ENCODE measurements at places on chromosomes 11 and 22.

DNA sequence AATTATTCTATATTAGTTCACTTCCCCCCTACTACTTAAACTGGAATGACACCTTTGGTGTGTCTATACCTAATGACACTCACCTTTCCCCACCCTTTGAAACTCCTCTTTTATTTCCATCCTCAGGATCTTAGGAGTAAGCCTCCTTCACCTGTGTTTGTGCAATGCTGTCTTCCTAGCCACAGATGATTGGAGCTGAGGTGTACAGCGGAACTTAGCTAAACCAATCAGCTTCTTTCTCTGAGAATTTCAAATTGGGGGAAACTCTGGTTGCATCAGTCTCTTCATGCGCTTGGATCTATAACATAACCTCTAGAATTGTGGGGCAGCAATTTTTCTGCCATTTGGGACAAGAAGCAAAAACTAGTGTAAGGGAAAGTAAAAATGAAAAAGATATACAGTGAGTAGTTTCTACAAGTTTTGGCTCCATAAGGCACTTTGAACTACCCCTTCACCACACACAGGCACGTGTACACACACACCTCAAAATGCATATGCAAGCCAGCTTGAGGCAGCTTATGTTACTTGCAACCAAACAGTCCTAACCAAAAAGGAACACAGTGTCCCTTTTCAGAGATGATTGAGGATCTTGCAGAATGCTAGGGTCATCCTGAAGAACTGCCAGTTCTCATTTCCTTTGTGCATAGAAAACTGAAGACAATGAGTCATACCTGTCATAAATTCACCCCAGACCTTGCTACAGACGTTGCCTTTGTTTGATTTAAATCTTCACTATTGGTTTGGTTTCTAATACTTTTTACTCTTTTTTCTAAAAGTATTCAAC lies 36.0 kb upstream of the LDLRAD3 start:
- no peak for DNase-seq

DNA sequence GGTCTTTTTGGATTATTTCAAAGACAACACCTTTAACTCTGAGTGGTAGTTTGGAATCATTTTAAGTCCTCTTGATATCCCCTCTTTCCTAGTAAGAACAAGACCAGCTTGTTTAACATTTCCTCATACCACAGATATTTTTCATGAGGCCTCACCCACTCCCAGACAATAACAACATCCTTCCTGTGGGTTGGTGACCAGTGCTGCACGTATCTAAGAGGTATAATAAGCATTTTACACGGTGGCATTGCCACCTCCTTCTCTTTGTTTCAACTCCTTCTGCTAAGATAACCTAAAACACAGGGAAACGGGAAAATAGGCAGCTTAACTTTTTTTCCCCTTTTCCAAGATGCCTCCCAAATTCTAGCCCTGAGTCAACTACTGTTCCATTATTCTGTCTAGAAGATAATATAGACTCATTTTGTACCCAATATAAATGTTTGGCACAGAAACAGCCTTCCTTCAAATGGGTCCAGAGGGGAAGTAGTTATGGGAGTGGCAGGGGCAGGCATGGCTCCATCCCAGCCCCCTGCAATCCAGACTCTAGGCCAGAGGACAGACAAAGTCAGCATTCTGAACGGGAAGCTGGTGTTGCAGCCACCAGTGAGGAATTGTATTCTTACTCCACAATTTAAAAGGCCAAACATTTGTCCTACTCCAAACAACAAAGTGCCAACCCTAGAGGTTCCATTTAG lies 28.5 kb downstream of the MAML2 start:
- DNase-seq: no peak

- no peak for DNase-seq
Observed at GRCh38 chr11:120652705-120653335, 141.3 kb downstream of the GRIK4 start.

DNA sequence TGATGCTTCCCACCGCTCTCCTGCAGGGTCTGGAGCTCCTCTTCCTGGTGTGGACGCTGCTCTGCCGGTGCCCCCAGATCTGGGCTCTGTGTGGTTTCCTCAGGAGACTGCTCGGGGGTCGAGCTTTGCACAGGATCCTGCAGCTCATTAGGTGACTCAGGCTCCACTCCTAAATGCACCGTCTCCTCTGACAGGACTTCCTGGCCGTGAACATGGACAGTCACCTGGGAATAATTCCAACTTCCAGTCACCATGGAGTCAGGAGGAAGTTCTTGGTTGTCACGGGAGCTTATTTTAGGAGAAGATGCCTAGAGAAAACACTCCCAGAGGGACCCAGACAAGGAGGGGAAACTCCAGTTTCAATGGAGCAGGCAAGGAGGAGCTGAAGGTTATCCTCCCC lies 11.9 kb downstream of the ZNF202 start:
- DNase-seq: no peak

- DNase-seq: no peak
Observed at GRCh38 chr11:3845670-3846069, 4.9 kb upstream of the RHOG start.

GRCh38 chr11:23480736-23481135 lies 620.5 kb upstream of the CCDC179 start:
- no peak for DNase-seq

DNA sequence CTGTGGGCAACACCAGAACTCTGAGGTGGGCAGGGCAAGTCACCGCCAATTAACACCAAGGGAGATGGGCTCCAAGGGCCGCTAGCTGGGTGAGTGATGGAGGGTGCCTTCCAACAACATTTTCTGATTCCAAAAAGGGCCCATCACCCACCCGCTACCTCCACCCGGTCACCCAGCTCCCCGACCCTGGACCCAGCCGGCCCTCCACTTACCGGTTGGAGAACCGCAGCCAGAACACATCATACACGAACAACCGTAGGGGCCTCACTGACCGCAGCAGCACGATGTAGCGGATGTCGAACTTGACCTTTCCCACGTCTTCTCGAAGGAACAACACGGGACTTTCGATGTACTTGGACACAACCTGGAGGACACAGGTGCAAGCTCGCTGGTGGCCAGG lies 14.7 kb downstream of the TTLL12 start:
- DNase-seq: no peak

- no peak for DNase-seq
Observed at GRCh38 chr11:122036018-122036417, 80.0 kb downstream of the BLID start.

DNA sequence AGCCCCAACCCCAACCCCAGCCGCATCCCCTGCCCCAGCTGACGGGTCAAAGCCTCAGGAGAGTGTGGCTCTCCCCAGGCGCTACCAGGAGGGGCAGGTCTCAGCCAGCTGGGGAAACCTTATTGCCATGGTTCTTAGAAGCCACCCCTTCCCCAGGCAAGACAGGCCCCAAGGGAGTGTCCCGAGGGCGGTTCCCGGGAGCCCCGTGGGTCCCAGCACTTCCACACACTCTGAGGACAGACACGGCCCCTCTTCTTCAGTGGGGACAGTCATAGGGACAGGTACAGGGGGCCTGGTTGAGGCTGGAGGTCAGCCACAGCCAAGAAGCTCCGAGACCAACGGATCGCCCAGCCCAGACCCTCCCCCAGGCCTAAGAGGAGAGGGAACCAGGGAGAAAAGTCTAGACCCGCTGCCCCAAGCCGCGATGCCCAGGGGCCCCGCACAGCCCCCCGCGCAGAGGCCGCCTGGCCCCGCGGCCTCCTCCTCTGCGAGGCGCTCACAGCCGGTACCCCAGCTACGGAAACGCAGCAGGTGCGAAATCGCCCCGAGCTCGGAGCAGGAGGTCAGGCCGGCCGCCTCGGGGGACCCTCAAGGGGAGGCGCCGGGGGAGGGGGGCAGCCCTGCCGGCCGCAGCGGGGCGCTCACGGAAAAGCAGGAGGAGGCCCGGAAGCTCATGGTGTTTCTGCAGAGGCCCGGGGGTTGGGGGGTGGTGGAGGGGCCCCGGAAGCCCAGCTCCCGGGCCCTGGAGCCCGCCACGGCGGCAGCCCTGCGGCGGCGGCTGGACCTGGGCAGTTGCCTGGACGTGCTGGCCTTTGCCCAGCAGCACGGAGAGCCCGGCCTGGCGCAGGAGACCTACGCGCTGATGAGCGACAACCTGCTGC lies 2.6 kb downstream of the KLHDC7B start:
- peak; percentile 31 for DNase-seq

- DNase-seq: no peak
Observed at GRCh38 chr11:66563832-66564231, 4.6 kb downstream of the CTSF start.

- DNase-seq: no peak
Observed at GRCh38 chr11:79940974-79941735, 500.3 kb upstream of the TENM4 start.

GRCh38 chr11:12900496-12900895 lies 108.6 kb upstream of the RASSF10 start:
- no peak for DNase-seq

GRCh38 chr22:33940741-33941140 lies 20.5 kb upstream of the LARGE1 start:
- DNase-seq: no peak

- DNase-seq: no peak
Observed at GRCh38 chr22:49884503-49885260, 31.0 kb downstream of the ZBED4 start.
